Panc1 (cell line): ENCODE measurements at places on chromosomes 5 and 9. TPM values are rescaled to one million over a fixed set of nuclear protein-coding genes. Genes with fewer than 3 reads are reported as not detected.

PCDHGA1 gene
- 0.92 TPM for total RNA-seq

FGF1 gene
- total RNA-seq: not detected

CDX1 gene
- not detected for total RNA-seq

CCL27 gene
- total RNA-seq: 0.95 TPM

ZFP2 gene
- 1.2 TPM for total RNA-seq

C9orf50 gene
- total RNA-seq: not detected

PCDHGB6 gene
- 0.23 TPM for total RNA-seq

PCDHGA6 gene
- 0.59 TPM for total RNA-seq

CDH12 gene
- not detected for total RNA-seq

DMRT2 gene
- not detected for total RNA-seq

PCDHGB2 gene
- 5.3 TPM for total RNA-seq

INPP5E gene
- total RNA-seq: 14.1 TPM

PCDHB1 gene
- 0.05 TPM for total RNA-seq

ANKRD31 gene
- not detected for total RNA-seq

ADGRV1 gene
- total RNA-seq: 0.49 TPM

C9 gene
- total RNA-seq: 0.05 TPM

N4BP3 gene
- total RNA-seq: 2.3 TPM

SLC45A2 gene
- not detected for total RNA-seq

ADAMTS2 gene
- total RNA-seq: 0.13 TPM
